ENCODE measurements at places on chromosomes 5 and 9.

GRCh38 chr5:138654281-138654867 lies 79.2 kb upstream of the HSPA9 start:
- DNase-seq, result peak; percentile 59

- no peak for DNase-seq
Observed at GRCh38 chr9:5435912-5436311, 1.8 kb downstream of the PLGRKT start.

DNA sequence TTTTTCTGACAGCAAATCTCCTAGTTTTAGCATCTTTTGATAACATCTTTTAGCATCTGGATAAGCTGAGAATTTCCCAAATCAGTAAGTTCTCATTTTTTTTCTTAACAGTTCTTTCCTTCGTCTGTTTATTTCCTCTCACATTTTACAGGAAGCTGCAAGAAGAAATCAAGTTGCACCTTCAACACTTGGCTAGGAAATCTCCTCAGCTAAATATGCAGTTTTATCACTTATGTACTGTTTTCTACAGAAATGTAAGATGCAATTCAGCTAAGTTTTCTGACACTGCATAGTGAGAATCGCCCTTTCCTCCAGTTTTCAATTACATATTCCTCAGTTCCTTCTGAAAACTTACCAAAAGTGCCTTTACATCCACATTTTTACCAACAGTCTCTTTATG lies 59.0 kb upstream of the MSX2 start:
- no peak for DNase-seq

GRCh38 chr5:40165789-40166728 lies 513.7 kb upstream of the PTGER4 start:
- no peak for DNase-seq

DNA sequence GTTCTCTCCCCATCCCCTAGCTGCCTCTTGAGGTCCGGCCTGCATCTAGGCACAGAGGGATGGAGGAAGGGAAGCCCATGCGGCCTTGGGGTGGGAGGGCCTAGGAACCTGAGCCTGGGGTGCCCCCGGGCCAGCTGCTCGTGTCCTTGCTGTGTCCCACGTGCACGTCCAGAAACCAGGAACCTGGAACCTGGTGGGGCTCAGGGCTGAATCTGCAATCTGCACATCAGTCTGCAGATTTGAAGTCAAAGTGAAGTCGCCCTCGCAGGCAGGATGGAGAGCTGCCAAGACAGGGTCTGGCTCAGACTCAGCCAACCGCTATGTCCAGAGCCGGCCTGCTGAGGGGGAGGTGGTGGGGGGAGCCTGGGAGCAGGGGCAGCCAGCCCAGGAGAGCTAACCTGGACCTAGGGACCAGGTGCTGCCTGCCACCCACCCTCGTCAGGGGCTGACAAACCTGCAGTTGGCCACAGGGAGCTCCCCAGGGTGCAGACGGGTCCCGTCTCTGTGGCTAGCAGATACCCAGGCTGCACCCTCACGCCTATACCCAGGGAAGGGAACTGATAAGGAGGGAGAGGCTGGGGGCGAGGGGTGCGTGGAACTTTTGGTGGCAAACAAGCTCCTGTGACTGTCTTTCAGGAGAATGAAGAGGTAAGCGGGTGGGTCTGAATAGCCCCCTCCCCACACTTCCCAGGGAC lies 103.5 kb upstream of the SIMC1 start:
- no peak for DNase-seq

DNA sequence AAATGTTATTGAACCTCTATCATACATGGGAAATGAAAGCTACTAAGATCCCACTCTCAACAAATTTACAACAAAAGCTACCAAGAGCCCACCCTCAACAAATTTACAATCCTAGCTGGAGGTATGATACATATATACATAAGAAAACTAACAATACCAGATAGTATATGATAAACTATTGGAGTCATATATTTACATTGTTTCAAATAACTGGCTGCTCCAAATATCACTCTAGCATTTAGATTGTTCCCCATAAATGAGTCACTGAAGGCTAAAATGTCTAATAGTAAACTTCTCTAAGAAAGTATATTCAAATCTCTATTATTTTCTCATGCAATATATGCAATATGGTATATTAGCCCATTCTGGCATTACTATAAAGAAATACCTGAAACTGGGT lies 151.1 kb downstream of the TMEM161B start:
- DNase-seq, result no peak

DNA sequence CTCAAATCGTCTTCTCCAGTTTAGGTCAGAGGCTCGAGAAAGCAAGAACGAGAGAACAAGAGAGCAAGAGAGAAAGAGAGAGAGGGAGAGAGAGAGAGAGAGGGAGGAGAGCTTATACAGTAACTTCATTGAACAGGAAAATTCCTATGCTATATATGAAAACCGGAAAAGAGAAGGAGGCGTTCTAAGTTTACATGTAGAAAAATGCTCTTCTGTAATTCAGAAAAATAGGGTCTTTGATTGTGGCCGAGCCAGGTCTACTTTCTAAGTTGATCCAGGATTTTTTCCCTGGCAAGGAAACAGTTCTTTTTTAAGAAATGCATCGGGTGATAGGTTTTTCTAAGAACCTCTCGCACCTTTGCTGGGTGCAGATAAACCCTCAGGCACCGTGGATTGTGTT lies 29.5 kb downstream of the COL15A1 start:
- no peak for DNase-seq

DNA sequence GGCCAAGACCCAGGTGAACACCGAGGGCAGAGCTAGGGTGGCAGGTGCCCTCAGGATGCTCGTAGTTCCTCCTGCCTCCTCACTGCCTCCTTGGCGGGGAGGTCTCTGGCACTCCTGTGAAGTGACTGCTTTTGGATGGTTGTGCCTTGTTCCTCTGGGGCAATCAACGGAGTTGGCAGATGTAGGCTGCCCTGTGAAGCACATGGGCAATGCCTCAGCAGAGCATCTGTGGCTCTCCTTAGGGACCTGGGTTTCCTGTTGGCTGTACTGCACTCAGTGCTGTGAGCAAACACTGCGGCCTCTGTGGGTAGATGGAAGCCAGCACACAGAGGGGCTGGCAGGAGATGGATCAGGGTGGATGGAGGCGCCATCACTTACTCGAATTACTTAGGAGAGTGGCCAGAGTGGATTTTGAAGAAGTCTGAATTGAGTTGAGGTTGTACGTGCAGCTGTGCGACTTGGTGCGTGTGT lies 71.4 kb upstream of the COL5A1 start:
- DNase-seq, result no peak

DNA sequence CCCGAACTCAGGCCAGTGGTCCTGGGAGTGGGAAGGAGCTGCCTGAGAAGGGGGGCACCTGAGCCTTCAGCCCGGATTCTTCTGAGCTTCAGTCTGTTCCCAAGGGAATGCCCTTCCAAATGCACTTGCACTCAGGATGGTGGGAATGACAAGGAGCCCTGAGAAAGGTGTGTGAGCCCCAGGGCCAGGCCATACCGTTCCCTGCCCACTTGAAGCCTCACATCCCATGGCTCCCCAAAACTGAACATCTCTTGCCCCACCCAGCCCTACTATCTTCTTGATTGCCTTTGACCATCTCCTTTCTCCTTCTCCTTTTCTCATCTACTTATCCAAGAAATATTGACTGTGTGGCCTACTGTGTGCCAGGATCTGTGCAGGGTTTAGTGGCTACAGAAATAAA lies 84.4 kb upstream of the HSPA9 start:
- DNase-seq, result no peak

- no peak for DNase-seq
Observed at GRCh38 chr5:124527220-124527991, 219.0 kb downstream of the ZNF608 start.

DNA sequence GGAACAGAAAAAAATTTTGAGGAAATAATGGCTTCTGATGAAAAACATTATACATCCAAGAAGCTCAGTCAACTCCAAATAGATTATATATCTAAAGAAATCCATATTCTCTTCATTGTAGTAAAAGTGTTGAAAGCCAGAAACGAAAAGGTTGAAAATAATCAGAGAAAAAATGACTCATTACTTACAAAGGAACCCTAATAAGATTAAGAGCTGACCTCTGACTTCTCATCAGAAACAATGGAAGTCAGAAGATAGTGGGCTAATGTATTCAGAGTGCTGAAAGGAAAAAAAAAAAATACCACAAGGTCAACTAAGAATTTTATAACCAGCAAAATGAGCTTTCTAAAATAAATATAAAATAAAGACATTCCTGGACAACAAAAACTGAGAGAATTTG lies 60.0 kb downstream of the HSD17B4 start:
- no peak for DNase-seq

DNA sequence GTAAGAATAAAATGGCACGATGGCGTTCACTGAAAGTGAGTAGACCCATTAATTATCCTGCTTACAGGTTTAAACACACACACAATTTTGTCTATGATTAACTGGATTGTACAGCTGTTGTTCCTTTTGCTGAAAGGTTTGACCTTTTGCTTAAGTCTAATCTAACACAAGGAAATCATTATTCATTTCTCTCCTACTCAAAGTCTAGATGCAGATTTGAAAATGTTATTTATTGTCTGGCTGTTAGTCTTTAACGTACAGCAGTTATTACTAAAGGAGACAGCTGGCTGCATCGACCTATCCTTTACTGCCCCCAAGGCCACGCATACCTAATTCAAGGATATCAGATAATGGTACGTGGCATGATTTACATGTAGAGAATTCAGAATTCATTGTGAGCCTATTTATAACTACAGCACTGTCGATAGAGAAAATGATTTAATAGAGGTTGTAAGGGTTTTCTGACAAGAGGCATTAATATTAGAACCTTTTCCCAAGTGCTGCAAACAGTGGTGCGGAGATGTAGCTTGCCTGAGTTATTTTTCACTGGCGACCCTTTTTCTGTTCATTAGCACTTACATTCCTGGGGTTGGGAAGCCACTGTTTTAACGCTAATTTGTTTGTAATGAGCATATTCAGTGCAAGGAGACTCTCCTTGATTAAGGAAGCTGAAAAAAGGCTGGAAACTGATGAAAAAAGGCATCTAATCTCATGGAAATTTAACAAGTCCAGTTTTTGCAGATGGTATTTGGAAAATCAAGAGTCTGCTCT lies 368.4 kb upstream of the GRAMD2B start:
- DNase-seq, result no peak

- DNase-seq, result no peak
Observed at GRCh38 chr5:139658928-139659667, 10.9 kb downstream of the CXXC5 start.

- no peak for DNase-seq
Observed at GRCh38 chr5:69136293-69136692, 30.7 kb upstream of the CCNB1 start.
